ENCODE measurements at places on chromosomes 7 and 10. TPM values are rescaled to one million over a fixed set of nuclear protein-coding genes. Genes with fewer than 3 reads are reported as not detected.

The EVX1 gene
- not detected for total RNA-seq

The SHH gene
- total RNA-seq: not detected

The LIPJ gene
- not detected for total RNA-seq

The OPN1SW gene
- total RNA-seq: not detected

The NKX1-2 gene
- total RNA-seq: not detected

The ZNF12 gene
- 11.4 TPM for total RNA-seq

The GIMAP2 gene
- 56.5 TPM for total RNA-seq

The PKD1L1 gene
- total RNA-seq: 0.14 TPM

The ATP6V0E2 gene
- 43.5 TPM for total RNA-seq

The DLG5 gene
- 4.6 TPM for total RNA-seq

The ZNF800 gene
- 33.5 TPM for total RNA-seq
